ENCODE measurements at places on chromosomes 4 and X. TPM values are rescaled to one million over a fixed set of nuclear protein-coding genes. Genes with fewer than 3 reads are reported as not detected.

The CXXC4 gene
- total RNA-seq, result not detected

The GIMD1 gene
- not detected for total RNA-seq

The PTCHD1 gene
- not detected for total RNA-seq

The GYPE gene
- total RNA-seq, result not detected

The SORBS2 gene
- total RNA-seq, result 1.2 TPM

The PAGE5 gene
- not detected for total RNA-seq

The SHROOM4 gene
- 0.84 TPM for total RNA-seq

The UNC5C gene
- total RNA-seq, result 0.04 TPM

The EVC gene
- total RNA-seq, result 23.0 TPM

The TMEM35A gene
- total RNA-seq, result not detected

The FAT4 gene
- 0.65 TPM for total RNA-seq

The FAM184B gene
- under 0.01 TPM for total RNA-seq

The PLS3 gene
- 213 TPM for total RNA-seq

The EPGN gene
- 75.9 TPM for total RNA-seq

The CLDN22 gene
- total RNA-seq, result not detected

The GPR34 gene
- not detected for total RNA-seq

The RHOH gene
- total RNA-seq, result not detected

The BMP2K gene
- total RNA-seq, result 24.4 TPM

The FGF13 gene
- total RNA-seq, result not detected

The ETDB gene
- total RNA-seq, result not detected

The SPOCK3 gene
- total RNA-seq, result 0.08 TPM

The SLC6A8 gene
- 20.2 TPM for total RNA-seq

The NDST4 gene
- total RNA-seq, result not detected

The GC gene
- not detected for total RNA-seq

The CXCR3 gene
- total RNA-seq, result not detected

The L1CAM gene
- total RNA-seq, result 3.0 TPM

The ASB11 gene
- not detected for total RNA-seq

The SLITRK4 gene
- not detected for total RNA-seq
